Motor neuron (in vitro differentiated cells): ENCODE measurements at places on chromosomes 13 and 19. TPM values are rescaled to one million over a fixed set of nuclear protein-coding genes. Genes with fewer than 3 reads are reported as not detected.

GRCh38 chr13:112065867-112066623 lies 904 bp upstream of the SOX1 start:
- peak; percentile 51 for ATAC-seq

The IGLON5 gene
- total RNA-seq, result 12.4 and 13.0 TPM in 2 replicates

GRCh38 chr13:29819143-29819542 lies 31.3 kb downstream of the UBL3 start:
- no peak for ATAC-seq

The RFXANK gene
- total RNA-seq, result 66.1 and 87.8 TPM in 2 replicates

The FAAP24 gene
- total RNA-seq, result 4.2 and 4.5 TPM in 2 replicates

- ATAC-seq, result no peak
These were observed 28.0 kb upstream of the FREM2 start for GRCh38 chr13:38658906-38659305.

DNA sequence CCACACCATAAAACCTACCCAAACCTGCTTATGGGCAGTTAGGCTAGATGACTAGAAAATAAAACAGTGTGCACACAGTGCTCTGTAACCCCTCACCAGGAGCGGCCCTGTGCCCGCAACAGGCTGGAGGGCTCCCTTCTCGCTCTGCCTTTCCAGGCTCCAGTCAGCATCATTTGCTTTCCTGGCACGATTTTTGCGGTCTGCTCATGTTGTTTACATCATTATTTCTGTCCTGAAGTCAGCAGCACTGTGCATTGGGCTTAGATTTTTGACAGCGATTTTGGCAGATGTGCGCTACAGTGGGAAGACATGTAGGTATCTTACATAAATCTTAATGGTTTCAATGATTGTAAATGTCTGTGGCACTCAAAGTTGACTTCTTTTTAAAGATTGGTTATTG lies 344.0 kb downstream of the MTUS2 start:
- no peak for ATAC-seq

The B3GNT8 gene
- total RNA-seq, result 0.38 and 0.97 TPM in 2 replicates

GRCh38 chr13:103134271-103134670 lies 68.1 kb upstream of the SLC10A2 start:
- no peak for ATAC-seq

DNA sequence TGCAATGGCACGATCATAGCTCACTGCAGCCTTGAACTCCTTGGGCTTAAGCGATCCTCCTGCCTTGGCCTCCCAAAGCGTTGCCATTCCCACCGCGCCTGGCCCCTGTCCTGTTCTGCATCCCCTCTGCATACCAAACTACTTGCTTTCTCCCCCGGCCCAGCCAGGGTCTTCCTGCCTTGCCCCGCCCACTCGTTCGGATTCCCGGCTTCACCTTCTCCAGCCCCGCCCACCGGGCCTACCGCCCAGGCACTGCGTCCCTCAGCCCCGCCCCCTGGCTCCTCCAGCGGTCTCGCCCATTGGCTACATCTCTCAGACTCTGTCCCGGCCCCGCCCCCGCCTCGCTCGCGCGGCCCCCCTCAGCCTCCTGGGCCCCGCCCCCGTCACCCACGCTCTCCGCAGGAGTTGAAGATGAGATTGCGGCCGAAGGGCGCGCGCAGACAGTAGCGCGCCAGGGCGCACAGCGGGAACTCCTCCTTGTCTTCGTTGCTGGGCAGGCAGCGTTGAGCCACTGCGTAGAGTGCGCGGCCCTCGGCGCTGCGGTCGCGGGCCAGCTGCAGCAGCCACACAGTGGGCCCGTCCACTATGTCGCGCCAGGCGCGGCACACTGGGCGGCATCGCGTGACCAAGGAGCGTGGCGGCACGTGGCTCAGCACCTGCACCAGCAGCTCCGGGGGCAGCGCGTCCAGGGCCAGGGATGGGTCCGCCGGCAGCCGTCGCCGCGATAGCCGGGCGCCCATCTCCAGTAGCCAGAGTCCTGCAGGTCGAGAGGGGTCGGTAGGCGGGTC lies 19.0 kb downstream of the MRPS12 start:
- ATAC-seq, result peak; percentile 92

GRCh38 chr13:50762969-50763567 lies 80.4 kb downstream of the DLEU7 start:
- no peak for ATAC-seq

GRCh38 chr13:25347151-25347550 lies 24.6 kb upstream of the ATP8A2 start:
- no peak for ATAC-seq

DNA sequence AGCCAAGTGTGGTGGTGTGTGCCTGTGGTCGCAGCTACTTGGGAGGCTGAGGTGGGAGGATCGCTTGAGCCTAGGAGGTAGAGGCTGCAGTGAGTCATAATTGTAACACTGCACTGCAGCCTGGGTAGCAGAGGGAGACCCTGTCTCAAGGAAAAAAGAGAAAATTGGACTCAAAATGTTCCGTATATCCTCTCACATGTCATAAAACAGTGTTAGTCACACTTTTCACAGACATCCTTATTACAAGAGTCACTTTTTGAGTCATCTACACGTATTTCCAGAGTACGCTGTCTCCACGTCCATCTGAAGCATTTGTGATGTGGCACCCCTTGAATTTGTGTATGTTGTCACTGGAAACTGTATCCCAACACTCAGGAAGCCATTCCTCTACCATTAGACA lies 133.0 kb downstream of the SIPA1L3 start:
- no peak for ATAC-seq

- peak; percentile 93 for ATAC-seq
These were observed 29.4 kb downstream of the SMIM24 start for GRCh38 chr19:3450796-3451411.

- ATAC-seq, result no peak
These were observed 34.2 kb downstream of the COMP start for GRCh38 chr19:18756896-18757295.

- ATAC-seq, result peak; percentile 80
These were observed 109.8 kb upstream of the MLNR start for GRCh38 chr13:49110122-49110912.

The AP2S1 gene
- total RNA-seq, result 157 and 169 TPM in 2 replicates

The CEACAM19 gene
- 1.2 and 3.1 TPM in 2 replicates for total RNA-seq

DNA sequence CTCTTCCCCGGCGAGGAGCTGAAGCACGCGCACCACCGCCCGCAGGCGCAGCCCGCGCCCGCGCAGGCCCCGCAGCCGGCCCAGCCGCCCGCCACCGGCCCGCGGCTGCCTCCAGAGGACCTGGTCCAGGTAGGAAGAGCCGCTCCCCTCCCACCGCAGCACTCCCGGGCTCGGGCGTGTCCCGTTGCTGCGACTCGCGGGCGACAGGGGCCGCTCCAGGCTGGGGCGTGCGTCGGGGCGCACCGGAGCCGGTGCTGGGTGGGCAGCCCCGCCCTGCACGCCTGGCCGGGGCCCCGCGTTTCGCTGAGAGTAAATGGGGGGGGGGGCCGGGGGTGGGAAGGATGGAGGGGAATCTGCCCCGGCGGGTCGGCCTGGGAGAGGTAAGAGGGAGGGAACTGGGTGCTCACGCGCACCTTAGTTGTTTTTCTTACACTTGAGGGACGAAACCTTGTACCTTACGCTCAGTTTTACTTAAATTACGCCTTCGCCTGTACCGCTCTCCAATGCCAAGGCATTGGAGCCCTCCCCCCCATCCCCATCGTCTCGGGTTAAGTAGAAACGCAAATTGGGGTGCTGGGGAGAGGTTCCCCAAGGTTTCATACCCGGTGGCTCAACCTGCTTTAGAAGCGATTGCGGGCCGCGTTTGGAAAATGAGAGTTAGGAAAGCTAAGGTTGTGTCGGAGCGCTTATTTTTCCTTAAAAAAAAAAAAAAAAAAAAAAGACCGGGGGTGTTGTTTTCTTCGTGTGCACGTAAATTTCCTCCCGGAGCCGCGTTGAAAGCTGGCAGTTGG lies 850 bp downstream of the KLF5 start:
- ATAC-seq, result peak; percentile 30

The CYP4F3 gene
- total RNA-seq, result not detected in 2 replicates

The CGB3 gene
- total RNA-seq, result 0.47 TPM in 1 of 2 replicates, not detected in the other

The IFNL1 gene
- total RNA-seq, result not detected in 2 replicates

- no peak for ATAC-seq
These were observed 7.4 kb upstream of the ZNRF4 start for GRCh38 chr19:5447700-5448311.

The ZNF528 gene
- total RNA-seq, result 31.8 and 35.3 TPM in 2 replicates

DNA sequence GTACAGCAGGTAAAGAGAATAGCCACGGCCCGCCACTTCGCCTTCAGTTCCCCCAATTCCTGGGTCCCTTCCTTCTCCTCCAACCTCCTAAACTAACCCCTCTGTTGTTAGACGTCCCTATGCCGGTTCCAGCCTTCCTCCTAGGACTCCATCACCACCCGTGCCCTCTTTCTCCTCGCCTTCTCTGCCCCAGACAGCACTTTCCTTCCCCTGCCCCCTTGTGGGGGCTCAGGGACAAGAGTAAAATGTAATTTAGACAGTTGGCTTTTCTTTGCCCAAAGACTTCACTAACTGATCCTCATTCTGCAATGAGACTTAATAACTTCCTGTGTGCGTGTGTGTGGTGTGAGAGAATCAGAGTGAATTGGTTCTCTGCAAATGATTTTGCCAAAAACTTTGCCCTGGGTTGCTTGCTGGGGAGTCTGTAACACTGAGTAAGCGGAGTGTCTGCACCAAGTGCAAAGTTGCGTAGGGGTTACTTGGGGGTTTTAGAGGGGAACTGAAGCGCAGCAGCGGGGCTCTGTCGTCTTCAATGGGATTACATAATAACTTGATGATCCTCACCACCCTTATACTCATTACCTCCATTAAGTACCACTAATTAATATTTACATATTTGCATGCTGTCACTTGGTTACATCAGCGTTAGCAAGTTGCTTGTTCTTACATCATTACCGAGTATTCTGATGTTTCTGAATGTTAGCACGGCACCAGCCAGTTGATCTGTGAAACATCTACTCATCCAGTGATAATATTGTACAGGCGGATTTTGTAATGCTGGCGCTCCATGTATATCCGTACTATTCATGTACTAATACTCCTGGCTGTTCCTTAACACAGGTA lies 19.9 kb upstream of the SGCG start:
- ATAC-seq, result no peak

The ANKRD27 gene
- 13.9 and 14.8 TPM in 2 replicates for total RNA-seq

DNA sequence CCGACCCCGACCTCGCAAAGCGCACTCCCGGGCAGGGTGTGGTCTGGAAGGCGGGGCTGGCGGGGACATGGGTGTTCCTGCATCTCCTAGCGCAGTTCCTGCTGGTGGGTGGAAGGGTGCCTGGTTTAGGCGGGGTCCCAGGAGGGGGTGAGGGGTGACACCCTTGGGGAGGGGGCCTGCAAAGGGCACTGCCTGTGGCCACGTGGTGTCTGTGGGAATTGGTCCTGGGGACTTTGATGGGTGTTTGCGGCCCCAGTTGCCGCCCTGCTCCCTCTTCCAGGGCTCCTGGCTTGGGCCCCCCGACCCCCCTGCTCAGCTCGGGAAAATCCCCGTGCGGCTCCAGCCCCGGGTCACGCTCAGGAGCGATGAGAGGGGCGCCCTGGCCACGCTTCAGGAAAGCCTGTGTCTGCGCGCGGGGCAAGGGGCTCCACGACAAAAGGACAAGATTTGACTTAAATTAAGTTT lies 19.1 kb downstream of the WTIP start:
- ATAC-seq, result no peak

DNA sequence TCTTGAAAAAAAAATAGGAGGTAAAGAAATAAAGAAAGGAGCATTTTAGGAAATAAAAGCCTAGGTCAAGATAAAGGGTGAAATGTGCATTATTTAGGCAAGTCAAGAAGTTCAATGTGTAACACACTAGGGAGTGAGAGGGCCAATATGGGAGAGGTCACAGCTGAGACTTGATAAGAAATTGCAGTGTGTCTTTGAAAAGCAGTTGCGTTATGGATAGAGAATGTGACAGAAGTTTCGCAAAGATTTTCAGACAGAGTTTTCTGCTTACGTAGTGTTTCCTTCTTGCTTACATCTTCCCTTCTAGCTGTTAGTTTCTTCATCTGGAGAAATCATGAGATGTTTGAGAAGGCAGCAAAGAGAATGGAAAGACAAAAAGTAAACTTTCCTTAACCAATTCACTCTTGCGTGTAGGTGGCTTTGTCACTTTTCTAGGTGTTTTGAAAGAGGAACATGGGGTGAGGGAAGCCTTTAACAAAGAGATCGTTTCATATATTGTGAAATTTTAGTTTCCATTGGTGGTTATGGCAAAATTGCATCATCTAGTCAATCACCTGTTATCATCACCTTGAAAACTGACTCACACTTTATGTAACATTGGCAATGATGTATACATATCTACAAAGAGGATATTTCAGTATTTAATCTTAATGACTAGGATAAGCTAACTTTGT lies 975.5 kb downstream of the OLFM4 start:
- no peak for ATAC-seq

The CD37 gene
- 4.8 and 11.0 TPM in 2 replicates for total RNA-seq

DNA sequence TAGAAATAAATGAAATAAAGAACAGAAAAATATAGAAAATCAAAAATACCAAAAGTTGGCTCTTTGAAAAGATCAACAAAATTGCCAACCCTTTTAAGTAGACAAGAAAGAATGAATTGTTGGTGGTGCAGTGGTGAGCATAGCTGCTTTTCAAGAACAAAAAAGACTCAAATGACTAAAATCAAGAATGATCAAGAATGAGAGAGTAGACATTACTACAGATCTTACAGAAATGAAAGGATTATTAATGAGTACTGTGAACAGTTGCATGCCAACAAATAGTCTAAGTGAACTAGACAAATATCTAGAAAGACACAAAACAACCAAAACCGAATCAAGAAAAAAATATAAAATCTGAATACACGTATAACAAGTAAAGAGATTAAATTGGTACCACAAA lies 53.9 kb downstream of the FNDC3A start:
- ATAC-seq, result no peak

The SRRM5 gene
- total RNA-seq, result 0.61 and 0.81 TPM in 2 replicates

DNA sequence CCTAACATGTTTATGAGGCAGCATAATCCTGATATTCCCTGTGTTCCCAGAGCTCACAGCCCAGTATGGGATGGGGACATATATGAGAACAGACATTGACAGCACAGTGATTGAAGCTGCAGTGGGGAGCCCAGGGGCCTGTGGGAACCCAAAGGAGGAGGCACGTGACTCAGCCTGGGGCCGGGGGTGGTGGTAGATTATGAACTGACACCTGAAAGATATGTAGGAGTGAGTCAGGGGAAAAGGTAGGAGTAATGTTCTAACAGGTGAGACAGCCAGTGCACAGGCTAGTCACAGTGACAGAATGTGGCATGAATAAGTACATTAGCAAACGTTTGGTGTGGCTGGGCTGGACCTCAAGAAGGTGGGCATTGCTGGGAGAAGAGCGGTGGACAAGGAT lies 29.0 kb downstream of the CKM start:
- no peak for ATAC-seq

The SULT2B1 gene
- total RNA-seq, result 0.54 and 2.6 TPM in 2 replicates

GRCh38 chr13:101026736-101027398 lies 352.3 kb upstream of the TMTC4 start:
- ATAC-seq, result no peak

The STOML3 gene
- 0.16 and 0.31 TPM in 2 replicates for total RNA-seq

DNA sequence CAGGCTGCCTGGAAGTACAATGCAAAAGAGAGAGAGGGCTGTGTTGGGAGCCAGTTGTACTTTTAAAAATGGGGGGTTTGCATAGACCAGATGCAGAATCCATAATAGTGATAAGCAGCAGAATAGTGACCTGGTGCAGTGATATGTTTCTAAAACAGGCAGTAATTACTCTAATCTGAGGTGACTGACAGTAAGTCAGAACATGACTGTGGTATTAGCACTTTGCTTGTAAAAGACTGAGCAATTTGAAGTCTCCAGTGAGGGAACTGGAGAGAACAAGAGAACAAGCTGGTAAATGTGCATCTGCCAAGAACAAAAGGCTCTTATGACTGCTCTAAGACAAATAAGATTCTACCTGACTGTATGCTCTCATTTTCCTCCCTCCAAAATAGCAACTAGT lies 383.4 kb downstream of the ITGBL1 start:
- no peak for ATAC-seq

- ATAC-seq, result no peak
These were observed 54.8 kb downstream of the FRY start for GRCh38 chr13:32086366-32086765.
